ENCODE measurements at places on chromosomes 6 and 20.

GRCh38 chr20:9235518-9235917 lies 166.6 kb downstream of the PLCB4 start:
- no peak for DNase-seq

DNA sequence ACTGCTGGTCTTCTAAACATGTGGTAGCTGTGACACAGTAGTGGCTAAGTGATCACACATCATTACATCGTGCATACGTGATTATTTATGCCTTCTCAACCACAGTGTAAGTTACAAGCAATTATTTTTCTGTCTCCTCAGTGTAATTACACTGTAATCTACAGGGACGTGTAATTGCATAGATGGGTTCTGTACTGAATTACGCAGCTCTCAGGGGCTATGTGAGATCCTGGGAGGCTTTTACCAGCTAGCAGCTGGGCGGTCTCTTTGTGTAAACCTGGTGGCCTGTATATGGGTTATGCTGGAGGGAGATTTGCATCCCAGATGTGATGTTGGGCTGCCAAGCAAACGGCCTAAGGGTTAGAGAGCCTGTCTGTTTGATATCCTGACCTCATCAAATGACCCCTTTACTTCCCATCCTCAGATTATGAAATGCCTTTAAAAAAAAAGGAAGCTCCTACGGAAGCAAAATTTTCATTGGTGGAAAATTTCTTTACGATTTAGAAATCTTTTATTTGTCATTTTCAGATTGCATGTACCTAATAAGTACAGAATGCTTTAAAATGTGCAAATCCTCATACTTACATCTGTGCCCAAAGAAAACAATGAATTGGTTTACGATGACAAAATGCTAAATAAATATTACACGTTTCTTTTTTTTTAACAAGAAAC lies 402.8 kb upstream of the JAG1 start:
- DNase-seq, result no peak

DNA sequence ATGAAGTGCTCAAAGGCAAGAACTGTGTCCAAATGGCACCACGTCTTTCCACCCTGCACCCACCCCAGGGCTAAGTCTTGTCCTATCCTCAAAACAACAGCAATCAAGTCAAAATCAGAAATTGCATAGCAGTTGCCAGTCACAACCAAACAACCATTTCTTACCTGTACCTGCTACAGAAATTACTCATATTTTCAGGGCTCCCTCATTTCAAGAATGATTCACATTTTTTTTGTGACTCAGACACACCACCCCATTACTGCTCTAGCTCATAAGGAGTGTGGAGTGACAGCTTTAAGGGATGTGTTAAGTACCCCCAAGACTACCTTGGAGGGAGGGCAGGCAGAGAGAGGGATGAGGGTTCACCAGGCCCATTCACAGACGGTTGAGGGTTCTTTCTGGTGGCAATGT lies 111.7 kb downstream of the TRERF1 start:
- no peak for DNase-seq

GRCh38 chr20:64154590-64155257 lies 9.5 kb upstream of the MYT1 start:
- no peak for DNase-seq

- no peak for DNase-seq
Measured at GRCh38 chr6:108118810-108119768, 44.5 kb upstream of the OSTM1 start.

- DNase-seq, result no peak
Measured at GRCh38 chr6:106787327-106788196, 158.2 kb downstream of the QRSL1 start.

GRCh38 chr6:84392261-84392660 lies 164.8 kb upstream of the CEP162 start:
- no peak for DNase-seq

- no peak for DNase-seq
Measured at GRCh38 chr6:80438772-80439171, 332.3 kb downstream of the BCKDHB start.

DNA sequence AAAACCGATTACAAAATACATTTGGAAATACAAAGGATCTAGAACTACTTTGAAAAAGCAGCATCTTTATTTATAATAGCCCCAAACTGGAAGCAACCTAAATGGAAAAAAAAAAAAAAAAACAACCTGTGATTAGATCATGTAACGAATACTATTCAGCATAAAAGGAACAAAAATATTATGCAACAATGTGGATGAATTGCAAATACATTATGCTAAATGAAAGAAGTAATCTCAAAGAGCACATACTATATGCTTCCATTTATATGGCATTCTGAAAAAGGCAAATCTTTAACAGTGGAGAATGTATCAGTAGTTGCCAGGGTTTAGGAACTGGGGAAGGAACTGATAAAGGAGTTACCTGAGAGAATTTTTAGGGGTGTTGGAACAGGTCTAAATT lies 28.9 kb downstream of the IRAK1BP1 start:
- DNase-seq, result no peak

DNA sequence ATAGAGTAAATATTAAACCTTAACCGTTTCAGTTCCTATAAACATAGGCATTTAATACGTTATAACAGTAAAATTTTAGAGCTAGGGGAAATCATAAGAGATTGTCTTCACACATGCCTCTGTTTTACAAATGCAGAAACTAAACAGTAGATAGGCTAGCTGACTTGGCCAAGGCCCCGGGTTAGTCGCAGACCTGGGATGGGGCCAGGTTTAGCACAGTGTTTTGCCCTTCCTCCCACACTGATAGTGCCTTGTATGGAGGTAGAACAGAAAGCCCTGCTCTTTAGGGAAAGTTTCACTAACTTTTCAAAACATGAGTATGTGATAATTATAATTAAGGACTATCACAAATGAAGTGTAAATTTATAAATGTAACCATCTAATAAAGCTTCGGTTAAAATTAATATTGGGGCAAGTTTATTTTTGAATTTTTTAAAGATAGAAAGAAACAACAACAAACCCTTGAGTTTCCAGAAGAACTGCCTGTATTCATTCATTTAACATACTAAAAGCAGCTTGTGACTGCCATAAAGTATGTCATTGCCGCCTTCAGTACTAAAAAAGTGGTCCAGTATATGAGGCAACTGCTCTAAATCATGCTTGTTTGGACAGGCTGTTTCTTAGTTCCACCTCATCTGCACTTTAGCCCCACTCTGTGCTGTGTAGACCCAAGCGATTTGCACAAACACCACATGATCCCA lies 62.5 kb upstream of the LOC128125822 start:
- no peak for DNase-seq

GRCh38 chr6:136723780-136724179 lies 68.5 kb downstream of the MAP3K5 start:
- peak; percentile 31 for DNase-seq

GRCh38 chr6:132872923-132873322 lies 58.6 kb downstream of the RPS12 start:
- no peak for DNase-seq

DNA sequence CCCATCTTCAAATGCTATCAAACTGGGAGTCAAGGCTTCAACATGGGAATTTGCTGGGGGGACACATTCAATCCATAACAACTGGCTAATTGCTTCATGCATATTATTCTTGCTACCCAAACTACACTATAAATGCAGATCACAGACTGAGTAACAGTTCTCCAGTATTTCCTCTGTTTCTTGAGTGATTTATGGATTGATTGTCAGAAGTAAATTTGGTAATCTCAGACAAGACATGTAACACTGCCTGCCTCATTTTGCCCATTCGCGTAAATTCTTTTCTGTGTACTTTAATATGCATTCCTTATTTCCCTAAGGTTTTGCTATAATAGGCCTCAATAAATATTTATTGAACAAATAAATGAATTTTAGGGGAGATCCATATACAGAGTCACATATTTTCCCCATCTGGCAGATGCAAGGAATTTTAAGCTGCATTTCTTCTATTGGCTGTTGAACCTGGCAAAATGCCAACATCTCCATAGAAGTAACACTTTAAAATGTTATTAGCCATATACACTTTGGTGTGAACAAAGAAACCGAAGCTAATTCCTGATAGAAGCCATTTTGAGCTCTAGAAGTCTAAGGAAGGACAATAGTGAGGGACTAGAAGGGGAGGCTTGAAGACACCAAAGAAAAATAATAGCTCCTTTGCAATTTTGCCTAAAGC lies 98.2 kb downstream of the QRSL1 start:
- no peak for DNase-seq

DNA sequence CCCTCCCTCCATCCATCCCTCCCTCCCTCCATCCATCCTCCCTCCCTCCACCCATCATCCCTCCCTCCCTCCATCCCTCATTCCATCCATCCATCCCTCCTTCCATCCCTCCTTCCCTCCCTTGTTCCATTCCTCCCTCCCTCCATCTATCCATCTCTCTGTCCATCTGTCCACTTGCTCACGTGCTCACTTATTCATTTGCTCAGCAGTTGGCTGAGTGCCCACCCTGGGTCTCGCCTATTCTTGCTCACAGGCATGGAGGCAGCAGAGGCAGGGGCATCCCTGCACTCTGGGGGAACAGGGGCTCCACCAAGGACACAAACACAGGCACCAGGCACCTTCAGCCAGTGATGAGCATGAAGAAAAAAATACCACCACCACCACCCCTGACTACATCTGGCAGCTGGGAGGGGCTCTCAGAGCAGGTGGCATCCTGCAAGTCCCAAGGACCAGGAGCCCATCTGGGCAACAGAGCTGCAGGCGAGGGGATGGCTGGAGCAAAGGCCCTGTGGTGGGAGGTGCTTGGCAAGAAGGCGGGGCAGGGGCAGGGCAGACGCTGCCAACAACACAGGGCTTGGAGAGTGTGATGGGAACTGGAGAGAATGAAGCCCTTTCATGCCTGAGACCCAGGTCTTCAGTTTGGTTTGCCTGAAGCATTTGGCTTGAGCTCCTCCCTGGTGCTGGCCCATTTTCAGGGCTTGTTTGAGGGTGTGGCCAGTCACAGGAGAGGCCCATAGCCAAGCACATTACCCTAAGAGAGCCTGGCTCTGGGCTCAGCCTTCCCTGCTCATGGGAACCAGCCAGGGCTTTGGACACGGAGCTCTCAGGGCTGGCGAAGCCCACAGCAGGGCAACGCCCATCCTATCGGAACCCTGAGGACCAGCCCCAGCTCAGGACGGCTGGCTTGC lies 40.2 kb upstream of the MRGBP start:
- no peak for DNase-seq

DNA sequence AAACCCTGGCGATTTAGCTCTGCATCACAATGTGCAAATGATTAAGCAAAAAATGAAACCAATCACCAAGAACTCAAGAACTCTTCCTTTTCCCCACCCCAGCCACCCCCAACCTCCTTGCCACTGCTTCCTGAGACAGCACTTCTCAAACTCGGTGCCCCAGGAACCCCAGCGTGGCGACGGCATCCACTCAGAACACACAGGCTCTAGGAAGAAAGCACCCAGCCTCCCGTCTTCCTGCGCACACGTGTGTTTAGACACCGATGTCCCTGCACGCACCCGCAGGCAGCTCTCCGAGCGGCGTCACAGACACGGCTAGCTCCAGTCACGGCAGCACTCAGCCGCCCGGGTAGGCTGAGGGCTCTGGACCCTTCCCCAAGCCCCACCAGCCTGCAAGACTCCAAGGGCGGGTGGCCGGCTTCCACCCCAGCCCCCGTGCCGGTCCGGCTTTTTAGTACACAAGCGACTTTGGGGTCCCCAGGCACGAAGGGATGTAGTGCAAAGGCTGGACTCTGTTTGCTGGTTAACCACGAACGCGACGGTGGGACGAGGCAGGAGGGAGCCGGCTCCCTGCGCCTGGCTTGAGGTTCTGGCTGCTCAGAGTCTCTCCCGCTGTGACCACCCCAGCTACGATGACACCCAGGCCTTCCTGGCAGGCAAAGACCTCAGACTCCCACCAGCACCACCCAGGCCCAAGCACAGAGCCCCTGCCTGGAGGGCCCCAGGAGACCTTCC lies 51.9 kb downstream of the KCNQ2 start:
- DNase-seq, result no peak

- DNase-seq, result no peak
Measured at GRCh38 chr6:11244387-11245126, 12.1 kb upstream of the NEDD9 start.

DNA sequence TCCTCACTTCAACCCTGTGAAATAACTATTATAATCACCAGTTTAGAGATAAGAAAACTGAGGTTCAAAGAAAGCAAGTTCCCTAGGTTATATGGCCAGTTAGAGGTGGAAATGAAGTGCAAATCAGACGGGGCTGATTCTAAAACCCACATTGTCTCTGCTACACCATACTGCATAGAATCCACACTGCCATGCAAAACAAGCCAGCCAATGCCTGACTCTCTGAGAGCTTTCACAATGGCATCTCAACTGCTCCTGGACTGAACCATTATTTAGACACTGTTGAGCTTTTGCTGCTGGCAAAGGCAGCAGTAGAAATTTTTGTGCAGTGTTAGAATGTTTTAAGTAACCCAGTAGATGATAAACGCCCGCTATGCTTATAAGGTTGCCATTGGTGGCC lies 195.2 kb upstream of the CNR1 start:
- no peak for DNase-seq

Data from stimulated activated CD8-positive, alpha-beta memory T cell treated with anti-CD3 and anti-CD28 coated beads, Interleukin-15, amount 100 ng/mL, for 4 hours (primary cell).